Activated CD4-positive, alpha-beta T cell treated with anti-CD3 and anti-CD28 coated beads, Interleukin-2, amount 50 U/mL, for 24 hours (primary cell): ENCODE measurements at places on chromosomes 2 and 18.

- no peak for DNase-seq
These were observed 1.1 kb downstream of the PREB start for GRCh38 chr2:27133195-27133875.

- no peak for DNase-seq
These were observed at the start of gene TMEM17 for GRCh38 chr2:62505750-62506420. Gene TMEM17, minus strand, starts transcription at chr2:62506195. Its CDS starts 66 bp downstream, at chr2:62506129.

DNA sequence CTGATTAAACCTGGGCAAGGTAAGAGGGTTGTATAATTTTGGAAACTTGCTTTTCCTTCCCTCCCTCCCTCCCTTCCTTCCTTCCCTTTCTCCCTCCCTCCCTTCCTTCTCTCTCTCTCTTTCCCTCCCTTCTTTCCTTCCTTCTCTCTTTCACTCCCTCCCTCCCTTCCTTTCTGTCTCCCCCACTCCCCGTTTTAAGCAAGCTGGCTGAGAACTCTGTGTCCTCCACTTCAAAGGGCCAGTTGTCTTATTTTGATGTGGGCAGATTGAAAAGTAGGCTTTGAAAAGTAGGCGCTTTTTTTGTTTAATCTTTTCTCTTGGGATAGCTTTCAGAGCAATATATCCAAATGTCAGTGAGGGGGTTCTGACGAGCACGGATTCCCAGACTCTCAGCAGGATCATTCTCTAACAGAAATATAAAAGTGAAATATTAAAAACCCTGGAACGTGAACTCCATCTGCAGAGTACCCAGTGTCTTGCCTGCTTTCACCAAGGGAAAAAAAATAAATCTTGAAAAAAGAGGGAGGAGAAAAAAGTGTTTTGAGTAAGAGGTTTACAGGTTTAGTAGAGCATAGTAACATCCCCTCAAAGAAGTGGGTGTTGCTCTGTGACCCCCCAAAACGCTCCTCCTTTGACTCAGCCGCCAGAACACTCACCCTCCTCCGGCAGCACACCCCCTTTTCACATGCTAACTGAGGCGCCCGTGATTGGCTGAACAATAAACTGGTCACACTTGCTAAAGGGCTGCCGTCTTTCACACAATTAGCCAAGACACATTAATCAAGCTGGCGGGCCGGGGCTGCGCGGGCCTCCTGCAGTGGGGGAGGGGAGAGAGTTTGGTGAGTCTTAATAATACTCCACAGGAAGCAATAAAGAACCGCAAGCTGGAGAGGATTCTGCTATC lies 52.2 kb downstream of the CDK15 start:
- no peak for DNase-seq

DNA sequence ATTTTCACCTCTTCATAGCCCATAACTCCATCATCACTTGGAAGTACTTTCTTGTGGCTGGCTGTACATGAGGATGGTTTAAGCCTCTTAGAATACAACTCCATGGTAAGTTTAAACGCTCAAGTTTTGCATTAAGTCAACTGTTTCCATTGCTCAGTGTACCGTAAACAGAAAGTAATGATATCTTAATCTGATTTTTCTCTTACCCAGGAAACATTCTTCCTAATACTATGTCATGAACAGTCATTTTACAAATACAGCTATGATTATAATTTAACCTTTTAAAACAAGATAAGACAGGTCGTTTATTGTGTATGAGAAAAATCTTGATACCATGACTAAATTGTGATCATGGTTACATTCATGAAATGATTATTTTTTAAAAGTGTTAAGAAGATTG lies 11.6 kb upstream of the DYNC2LI1 start:
- DNase-seq, result no peak

- DNase-seq, result no peak
These were observed 21.8 kb downstream of the ZAP70 start for GRCh38 chr2:97735161-97735561.

GRCh38 chr18:13318731-13319501 lies 100.4 kb downstream of the LDLRAD4 start:
- DNase-seq, result no peak

DNA sequence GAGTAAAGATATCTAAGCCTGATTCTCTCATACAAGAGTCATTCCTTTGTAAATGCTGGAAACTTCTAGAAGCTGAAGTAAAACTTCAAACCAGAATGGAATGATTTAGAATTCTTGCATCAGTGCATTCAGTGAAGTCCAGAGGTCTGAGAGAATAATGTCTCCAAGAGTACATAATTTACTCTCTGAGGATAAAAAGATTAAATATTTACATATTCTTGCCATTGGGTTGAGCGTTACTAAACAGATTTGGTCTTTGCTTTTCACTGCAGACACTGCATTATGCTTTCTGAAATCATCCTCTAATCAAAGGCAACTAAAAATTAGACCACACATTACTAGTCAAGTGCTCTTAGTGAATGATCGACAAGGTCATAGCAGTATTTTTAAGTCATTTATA lies 26.5 kb upstream of the KANSL1L start:
- no peak for DNase-seq

DNA sequence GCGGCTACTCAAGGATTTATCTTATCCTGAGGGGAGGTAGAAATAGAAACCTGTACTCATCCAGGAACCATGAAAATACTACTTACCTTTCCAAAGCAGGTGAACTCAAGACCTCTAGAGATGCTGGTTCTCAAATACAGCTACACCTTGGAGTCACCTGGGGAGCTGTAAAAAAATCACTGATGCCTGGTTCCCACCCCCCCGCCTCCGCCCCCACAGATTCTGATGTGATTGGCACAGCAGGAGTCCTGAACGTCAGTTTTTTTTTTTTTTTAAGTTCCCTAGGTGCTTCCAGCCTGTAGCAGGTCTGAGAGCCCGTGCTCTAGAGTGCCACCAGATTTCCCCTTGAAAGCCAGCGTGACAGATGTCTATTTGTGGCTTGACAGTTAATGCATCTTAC lies 113.6 kb downstream of the MRO start:
- DNase-seq, result no peak

- no peak for DNase-seq
These were observed 82.1 kb downstream of the TSN start for GRCh38 chr2:121837591-121837990.

GRCh38 chr2:240921995-240922244 lies 15.8 kb downstream of the CROCC2 start:
- no peak for DNase-seq

DNA sequence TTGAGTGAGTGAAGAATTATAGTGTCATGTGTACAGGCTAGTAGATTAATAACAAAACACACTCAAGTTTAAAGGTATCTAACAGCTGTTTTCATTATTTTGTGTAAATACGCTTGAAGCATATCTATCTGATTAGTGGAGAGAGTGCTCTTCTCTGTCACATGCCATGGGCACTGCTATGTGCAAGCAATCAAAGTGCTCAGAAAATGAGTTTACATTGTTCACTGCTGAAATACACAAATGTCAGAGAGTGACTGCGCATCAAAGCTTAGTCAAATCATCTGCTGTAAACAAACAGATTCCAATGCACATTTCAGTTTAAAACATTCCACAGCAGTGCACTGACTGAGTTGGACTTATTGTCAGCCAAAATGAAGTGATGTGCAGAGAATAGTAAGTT lies 423.4 kb downstream of the ZEB2 start:
- no peak for DNase-seq

DNA sequence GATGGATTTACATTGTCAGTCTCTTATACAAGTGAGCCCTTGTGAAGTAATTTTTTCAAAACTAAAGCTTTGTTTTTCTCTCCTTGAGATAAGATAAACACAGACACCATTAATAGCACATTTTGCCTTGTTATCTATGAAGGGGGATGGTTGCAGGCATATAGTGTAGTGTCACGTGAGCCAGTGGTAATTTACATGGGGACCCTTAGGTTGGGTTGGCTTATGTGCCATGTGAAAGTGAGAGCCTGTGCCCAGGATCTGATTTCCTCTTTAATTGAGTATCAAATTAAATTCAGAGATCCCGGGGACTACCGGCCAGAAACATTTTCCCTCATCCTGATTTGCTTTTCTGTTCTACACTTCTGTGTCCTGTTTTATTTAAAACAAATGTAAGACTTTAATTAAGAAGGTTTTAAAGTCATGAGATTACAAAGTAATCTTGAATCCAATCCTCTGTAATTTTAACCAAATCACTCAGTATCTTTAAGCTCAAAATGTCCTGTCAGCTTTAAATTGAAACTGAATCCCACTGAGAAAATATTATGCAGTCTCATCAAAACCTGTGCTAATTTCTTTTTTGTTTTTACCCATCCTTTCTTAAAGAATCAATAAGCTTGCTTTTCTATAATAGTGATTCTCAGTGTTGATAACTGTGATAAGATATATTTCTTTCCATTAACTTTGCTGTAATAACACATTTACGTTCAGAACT lies 63.8 kb downstream of the PTPRM start:
- DNase-seq, result no peak

DNA sequence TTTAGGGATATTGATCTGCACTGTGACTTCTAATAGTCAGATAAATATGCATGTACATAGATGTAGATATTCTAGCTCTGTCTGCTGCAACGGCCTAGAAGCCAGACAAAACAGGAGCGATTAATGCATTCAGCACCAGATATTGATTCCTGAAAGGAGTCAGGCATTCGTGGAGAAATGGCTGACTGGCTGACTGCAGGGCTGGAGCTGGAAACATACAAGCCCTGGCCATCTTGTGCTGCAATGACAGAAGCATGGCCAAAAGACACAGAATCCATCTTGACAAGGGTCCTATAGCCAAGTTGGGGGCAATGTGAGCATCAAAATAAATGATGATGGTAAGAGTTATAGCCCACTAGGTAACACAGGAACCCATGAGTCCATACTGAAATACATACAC lies 231.5 kb upstream of the KLHL29 start:
- DNase-seq, result no peak

DNA sequence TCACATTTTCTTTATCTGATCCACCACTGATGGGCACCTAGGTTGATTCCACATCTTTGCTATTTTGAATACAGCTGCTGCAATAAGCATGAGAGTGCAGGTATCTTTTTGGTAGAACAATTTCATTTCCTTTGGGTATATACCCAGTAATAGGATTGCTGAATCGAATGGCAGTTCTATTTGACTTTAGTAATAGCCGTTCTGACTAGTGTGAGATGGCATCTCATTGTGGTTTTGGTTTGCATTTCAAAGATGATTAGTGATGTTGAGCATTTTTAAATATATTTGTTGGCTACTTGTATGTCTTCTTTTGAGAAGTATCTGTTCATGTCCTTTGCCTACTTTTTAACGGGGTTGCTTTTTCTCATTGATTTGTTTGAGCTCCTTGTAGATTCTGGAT lies 72.3 kb downstream of the CCDC138 start:
- DNase-seq, result no peak

GRCh38 chr18:48135436-48135966 lies 205.0 kb upstream of the SMAD2 start:
- DNase-seq, result no peak

GRCh38 chr2:199692489-199692888 lies 158.5 kb downstream of the FTCDNL1 start:
- no peak for DNase-seq

- DNase-seq, result no peak
These were observed 114.4 kb upstream of the FZD5 start for GRCh38 chr2:207884127-207884526.

- no peak for DNase-seq
These were observed 137.7 kb downstream of the ABCA12 start for GRCh38 chr2:215000721-215001120.

- DNase-seq, result no peak
These were observed 140.7 kb upstream of the ALKAL2 start for GRCh38 chr2:428591-428990.

DNA sequence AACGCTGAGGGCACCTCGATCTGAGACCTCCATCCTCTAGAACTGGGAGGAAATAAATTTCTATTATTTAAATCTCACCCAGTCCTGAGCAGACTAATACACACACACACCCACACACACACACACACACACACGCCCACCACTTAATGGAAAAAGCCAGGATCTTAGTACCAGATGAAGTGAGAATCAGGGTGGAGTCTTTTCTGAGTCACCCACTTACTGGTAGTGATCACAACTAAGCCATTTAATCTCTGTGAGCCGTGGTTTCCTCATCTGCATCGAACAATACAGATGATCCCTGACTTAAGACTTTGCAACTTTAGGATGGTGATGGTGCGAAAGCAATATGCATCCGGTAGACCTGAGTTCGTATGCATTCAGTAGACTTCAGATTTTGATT lies 18.6 kb downstream of the THNSL2 start:
- no peak for DNase-seq

DNA sequence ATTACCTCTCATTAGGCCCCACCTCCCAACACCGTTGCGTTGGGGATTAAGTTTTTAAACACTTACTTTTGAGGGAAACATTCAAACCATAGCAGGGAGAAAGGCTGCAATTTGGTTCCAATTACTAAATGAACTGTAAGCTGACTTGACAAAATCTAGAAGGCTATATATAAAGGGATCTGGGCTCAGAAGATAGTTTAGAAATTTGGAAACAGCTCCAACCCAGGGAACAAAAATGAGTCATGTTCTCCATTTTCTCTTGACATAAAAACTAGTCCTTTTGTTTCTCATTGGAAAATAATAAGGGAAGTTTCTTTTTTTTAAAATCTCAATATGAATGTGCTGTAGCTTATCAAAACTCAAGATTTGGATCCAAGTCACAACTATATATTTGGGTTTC lies 17.5 kb downstream of the MOGAT1 start:
- no peak for DNase-seq

GRCh38 chr2:25743132-25743830 lies 69.9 kb upstream of the DTNB start:
- DNase-seq, result no peak

- no peak for DNase-seq
These were observed 1040.3 kb downstream of the SOCS6 start for GRCh38 chr18:71329114-71329513.

DNA sequence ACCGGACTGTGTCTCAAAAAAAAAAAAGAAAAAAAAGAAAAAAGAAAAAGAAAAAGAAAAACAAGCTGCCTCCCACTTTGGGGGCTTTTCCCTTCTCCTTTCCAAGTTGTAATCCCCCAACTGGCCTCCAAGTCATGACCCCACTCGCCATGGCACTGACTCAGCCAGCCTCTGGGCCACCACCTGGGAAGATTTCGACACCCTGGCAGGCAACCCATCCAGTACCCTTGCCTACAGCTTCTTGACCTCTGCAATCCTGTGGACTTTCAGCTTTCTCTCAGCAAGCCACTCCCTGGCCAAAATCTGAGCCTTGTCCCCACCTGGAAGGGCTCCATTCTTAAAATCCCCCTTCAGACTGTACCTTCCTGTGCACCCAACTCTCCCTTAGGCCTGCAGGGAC lies 22.3 kb upstream of the FOSL2 start:
- DNase-seq, result no peak

DNA sequence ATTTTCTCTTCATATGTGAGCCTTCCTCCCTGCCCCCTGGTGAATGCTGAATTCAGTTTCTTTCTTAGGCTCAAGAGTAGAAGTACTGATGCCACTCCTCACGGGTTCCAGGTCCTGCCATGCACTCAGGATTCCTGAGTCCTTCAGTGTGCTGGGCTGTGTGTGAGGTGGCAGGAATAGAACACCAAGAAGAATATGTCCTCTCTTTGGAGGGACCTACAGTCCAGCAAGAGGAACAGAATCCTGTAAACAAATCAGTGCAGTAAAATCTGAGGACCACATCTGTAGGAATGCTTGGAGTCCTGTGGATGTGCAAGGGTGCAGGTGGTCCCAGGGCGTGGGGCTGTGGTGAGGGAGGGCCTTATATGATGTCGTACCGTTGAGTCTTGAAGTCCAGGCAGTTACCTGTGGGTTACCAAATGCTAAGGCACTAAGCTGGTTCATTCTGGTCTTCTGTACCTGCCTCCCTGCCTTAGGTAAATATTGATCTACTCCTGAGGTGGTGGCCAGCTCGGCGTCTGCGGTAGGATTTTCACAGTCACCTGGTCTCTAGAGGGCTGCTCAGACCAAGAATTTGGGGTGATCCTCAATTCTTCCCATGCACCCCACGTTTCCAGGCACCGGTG lies 5.5 kb downstream of the ASAP2 start:
- no peak for DNase-seq
